ENCODE measurements at places on chromosomes 7 and 10.

DNA sequence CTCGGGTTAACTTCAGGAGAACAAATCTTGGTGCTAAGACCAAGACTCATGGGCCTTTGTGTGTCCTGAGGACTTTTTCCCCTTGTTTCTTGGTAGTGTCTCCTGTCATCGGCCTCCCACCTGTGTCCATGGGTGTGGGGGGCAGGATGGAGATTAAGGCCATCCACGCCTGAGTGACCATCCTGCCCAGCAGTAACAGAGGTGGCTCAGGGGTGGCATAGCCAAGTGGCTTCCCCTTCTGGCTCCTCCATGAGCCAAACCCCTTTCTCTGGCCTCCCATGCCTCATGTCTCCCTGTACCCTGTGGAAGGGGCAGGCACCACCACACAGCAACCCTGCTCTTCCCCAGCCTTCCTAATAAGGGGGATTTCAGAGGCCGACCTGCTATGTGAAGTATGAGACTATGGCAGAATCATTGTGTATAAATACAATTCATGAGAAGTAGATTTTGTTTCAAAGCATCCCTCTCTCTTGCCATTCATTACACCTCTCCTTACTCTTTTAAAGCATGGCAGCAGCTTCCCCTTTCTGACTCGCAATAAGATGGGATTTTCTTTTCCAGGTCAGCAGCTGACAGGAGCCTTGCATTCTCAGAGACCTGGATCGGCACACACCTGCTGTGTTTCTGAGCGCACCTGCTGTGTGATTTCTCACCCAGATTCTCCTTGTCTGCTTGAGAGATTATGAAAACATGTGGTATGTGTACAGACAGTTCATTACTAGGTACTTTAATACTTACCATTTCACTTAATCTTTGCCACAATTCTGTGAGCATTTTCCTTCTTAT, 102.5 kb downstream of the XPNPEP1 start:
- no peaks in the 10 kb centered on the region for H3K4me1 ChIP-seq
- H3K36me3 ChIP-seq = no peaks in the 10 kb centered on the region
- no peak overlapping the region for H3K27ac ChIP-seq
- DNase-seq = no peak
- H3K27me3 ChIP-seq = no peaks in the 10 kb centered on the region
- H3K4me3 ChIP-seq = no peak overlapping the region

GRCh38 chr7:42745357-42746059, 166.4 kb downstream of the C7orf25 start:
- DNase-seq = peak; percentile 32
- H3K4me3 ChIP-seq = no peak overlapping the region
- no peak overlapping the region for H3K27ac ChIP-seq
- no peaks in the 10 kb centered on the region for H3K27me3 ChIP-seq

- no peak overlapping the region for H3K27ac ChIP-seq
- DNase-seq = no peak
- H3K4me3 ChIP-seq = no peak overlapping the region
- no peaks in the 10 kb centered on the region for H3K27me3 ChIP-seq
- no peaks in the 10 kb centered on the region for H3K4me1 ChIP-seq
- H3K36me3 ChIP-seq = no peaks in the 10 kb centered on the region
Observed at GRCh38 chr10:23975431-23975830, 233.5 kb upstream of the KIAA1217 start.

DNA sequence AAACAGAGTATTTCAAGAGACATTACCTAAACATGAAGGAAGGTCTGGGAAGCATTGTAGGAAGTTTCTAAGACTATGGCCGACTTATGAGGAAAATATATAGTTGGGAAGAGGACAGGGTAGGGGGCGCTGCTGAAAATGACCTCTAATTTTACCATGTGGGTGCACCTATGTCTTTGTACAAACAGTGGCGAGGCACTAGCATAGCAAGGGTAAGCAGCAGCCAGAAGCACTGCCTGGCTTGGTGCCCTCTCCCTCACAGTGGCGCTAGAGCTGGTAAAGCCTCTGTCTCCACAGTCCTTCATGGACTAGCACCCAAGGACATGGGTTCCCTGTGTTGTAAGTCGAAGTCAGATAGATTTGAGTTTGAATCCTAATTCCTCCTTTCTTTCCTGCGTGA, 461.2 kb downstream of the INHBA start:
- H3K27me3 ChIP-seq = no peaks in the 10 kb centered on the region
- no peaks in the 10 kb centered on the region for H3K36me3 ChIP-seq
- no peak overlapping the region for H3K4me3 ChIP-seq
- DNase-seq = no peak
- H3K27ac ChIP-seq = no peak overlapping the region

GRCh38 chr10:128468462-128468861, 342.2 kb upstream of the MKI67 start:
- no peaks in the 10 kb centered on the region for H3K27me3 ChIP-seq
- DNase-seq = no peak
- H3K4me1 ChIP-seq = no peaks in the 10 kb centered on the region
- H3K4me3 ChIP-seq = no peak overlapping the region
- H3K36me3 ChIP-seq = no peaks in the 10 kb centered on the region
- no peak overlapping the region for H3K27ac ChIP-seq

DNA sequence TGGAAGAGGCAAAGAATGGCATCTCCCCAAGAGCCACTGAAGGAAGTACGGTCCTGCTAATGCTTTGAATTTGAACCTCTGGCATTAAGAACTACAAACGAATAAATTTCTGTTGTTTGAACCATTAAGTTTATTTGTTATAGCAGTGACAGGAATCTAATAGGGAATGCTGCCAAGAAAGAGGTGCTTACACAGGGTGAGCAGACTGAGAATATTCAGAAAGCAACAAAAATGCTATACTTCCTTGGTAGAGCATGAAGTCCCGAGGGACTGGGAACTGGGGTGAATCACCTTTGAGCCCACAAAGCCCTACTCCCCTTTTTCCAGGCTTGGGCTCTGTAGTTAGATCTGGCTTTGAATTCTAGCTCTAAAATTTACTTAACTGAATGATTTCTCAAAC, 45.0 kb downstream of the PANK1 start:
- peaks cover 2% of the 10 kb centered on the region for H3K36me3 ChIP-seq
- H3K4me1 ChIP-seq = no peaks in the 10 kb centered on the region
- H3K4me3 ChIP-seq = no peak overlapping the region

DNA sequence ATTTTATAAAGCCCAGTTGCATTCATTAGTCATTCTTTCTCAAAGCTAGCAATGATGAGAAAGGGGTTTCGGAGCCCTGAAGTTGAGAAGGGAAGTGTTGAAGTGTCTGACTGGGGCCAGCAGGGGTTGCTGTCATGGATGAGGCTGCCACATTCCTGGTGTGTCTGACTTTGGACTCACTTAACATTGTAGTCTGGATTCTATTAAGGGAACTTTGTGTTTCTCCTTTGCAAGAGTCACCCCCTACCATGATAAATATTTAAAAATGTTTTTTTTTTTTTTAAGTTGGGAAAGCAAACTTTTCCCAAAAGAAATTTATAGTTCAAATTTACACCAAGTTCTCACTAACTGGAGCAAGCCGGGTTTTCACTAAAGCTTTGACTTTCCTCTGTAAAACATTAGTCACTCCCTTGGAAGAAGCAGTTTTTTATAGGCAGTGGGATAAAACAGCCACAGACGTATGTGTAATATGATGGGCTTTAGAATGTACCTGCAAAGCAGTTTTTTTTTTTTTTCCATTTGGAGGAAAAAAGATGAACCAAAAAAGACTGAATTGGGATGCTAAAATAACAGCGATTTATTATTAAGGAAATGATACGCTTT, 243.6 kb downstream of the TWIST1 start:
- no peak for DNase-seq
- H3K4me1 ChIP-seq = no peaks in the 10 kb centered on the region
- H3K36me3 ChIP-seq = no peaks in the 10 kb centered on the region
- H3K27me3 ChIP-seq = no peaks in the 10 kb centered on the region

GRCh38 chr10:82925547-82925946, 1050.6 kb downstream of the NRG3 start:
- no peak for DNase-seq
- H3K36me3 ChIP-seq = no peaks in the 10 kb centered on the region
- H3K27me3 ChIP-seq = no peaks in the 10 kb centered on the region
- no peaks in the 10 kb centered on the region for H3K4me1 ChIP-seq

- H3K4me1 ChIP-seq = no peaks in the 10 kb centered on the region
- H3K4me3 ChIP-seq = no peak overlapping the region
- H3K36me3 ChIP-seq = peaks cover 3% of the 10 kb centered on the region
Observed at GRCh38 chr7:138848056-138848980, 50.3 kb upstream of the ATP6V0A4 start.

- H3K27ac ChIP-seq = no peak overlapping the region
- peaks cover 10% of the 10 kb centered on the region for H3K4me1 ChIP-seq
- H3K36me3 ChIP-seq = peaks cover 2% of the 10 kb centered on the region
- no peak for DNase-seq
- H3K4me3 ChIP-seq = no peak overlapping the region
- H3K27me3 ChIP-seq = no peaks in the 10 kb centered on the region
Observed at GRCh38 chr7:117134889-117135552, 181.7 kb downstream of the ST7 start.
